ENCODE measurements at places on chromosomes 7 and 10.

DNA sequence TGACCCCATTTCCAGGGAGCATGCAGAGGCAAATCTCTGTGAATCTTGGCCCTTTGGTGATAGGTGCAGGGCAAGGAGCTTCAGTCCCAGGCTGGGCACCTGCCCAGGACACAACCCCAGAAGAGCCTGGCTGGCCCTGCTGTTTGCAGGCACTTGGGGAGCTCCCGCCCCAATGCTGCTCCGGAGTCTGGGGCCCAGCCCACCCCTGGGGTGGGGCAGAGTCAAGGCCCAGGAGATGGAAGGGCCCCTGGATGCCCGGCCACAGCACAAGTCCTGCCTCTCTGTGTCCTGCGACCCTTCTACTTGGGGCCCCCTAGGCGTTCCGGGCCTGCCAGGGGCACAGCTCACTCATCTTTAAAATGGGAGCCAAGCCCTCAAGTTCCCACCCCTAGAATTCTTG, 24.7 kb downstream of the PDGFA start:
- peaks cover 4% of the 10 kb centered on the region for H3K4me1 ChIP-seq
- H3K27ac ChIP-seq: no peak overlapping the region
- no peaks in the 10 kb centered on the region for H3K36me3 ChIP-seq
- DNase-seq: peak; percentile 24

DNA sequence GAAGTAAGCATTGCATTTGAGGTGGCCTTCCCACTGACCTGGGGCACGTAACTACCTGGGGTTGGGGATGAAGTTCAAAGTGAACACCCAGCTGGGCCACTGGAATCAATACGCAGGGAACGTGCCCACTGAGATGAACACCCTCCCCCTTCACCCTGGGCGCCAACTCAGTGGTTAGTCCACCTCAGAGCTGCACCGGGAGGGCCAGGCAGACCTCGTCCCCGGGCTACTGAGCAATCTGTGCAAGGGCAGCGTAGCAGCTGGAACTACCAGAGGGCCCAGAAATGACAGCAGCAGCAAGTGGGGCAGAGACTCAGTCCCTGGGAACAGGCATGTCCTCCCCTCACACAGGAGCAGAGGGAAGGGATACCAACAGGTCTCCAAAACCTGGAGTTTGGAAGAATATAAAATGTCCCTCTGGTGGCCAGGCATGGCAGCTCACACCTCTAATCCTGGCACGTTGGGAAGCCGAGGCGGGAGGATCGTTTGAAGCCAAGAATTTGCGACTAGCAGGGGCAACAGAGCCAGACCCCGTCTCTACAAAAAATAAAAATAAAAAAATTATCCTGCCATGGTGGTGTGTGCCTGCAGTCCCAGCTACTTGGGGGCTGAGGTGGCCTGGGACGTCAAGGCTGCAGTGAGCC, 143.9 kb downstream of the SH3PXD2A start:
- no peaks in the 10 kb centered on the region for H3K36me3 ChIP-seq
- H3K27me3 ChIP-seq: no peaks in the 10 kb centered on the region
- peaks cover 3% of the 10 kb centered on the region for H3K4me1 ChIP-seq
- H3K27ac ChIP-seq: no peak overlapping the region
- no peak for DNase-seq

- no peak overlapping the region for H3K27ac ChIP-seq
- DNase-seq: no peak
- no peaks in the 10 kb centered on the region for H3K4me1 ChIP-seq
- H3K27me3 ChIP-seq: peaks cover 7% of the 10 kb centered on the region
Measured at GRCh38 chr10:61319386-61320256, 133.6 kb downstream of the TMEM26 start.

GRCh38 chr7:68470836-68471435, 1127.3 kb upstream of the AUTS2 start:
- no peaks in the 10 kb centered on the region for H3K4me1 ChIP-seq
- no peak for DNase-seq
- no peak overlapping the region for H3K4me3 ChIP-seq
- no peaks in the 10 kb centered on the region for H3K27me3 ChIP-seq

GRCh38 chr10:44980309-44981171, 1.9 kb upstream of the DEPP1 start:
- H3K27me3 ChIP-seq: peaks cover 1% of the 10 kb centered on the region
- H3K4me3 ChIP-seq: no peak overlapping the region
- peaks cover 4% of the 10 kb centered on the region for H3K4me1 ChIP-seq

DNA sequence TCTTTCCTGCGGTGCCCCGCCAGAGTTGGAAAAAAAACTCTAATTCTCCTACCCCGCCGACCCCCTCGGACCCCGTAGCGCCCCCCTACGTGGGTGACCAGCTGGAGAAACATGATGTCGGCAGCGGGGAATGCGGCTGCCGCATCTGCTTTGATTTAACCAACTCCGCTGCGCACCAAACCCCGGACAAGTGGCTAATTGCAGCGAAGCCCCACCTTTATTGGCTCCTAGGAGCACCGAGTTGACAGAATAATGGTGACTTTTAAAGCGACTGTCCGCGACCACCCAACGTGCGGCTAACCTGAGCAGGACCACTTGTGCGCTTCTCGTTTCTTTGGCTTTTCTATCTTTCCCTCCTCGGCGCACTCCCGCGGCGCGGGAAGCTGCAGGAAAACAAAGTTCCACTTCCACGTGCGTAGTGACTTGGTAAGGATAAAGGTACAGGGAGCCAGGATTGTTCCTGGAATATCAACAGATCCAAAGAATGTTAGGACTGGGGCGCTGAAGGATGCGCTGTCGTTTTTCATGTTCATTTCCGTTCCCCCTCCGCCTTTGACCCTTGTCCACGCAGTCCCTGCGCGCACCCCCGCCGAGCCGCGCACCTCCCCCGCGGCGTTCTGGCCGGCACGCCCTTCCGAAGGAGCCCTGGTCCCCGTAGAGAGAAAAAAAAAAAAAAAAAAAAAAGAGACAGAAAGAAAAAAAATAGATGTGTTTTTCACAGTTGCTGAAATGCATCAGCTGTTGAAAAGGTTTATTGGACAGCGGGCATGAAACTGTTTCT, 1.4 kb downstream of the WNT16 start:
- H3K27me3 ChIP-seq: peaks cover 69% of the 10 kb centered on the region
- no peaks in the 10 kb centered on the region for H3K36me3 ChIP-seq
- H3K4me3 ChIP-seq: peak overlapping the region; percentile 61
- peaks cover 10% of the 10 kb centered on the region for H3K4me1 ChIP-seq
- DNase-seq: no peak

DNA sequence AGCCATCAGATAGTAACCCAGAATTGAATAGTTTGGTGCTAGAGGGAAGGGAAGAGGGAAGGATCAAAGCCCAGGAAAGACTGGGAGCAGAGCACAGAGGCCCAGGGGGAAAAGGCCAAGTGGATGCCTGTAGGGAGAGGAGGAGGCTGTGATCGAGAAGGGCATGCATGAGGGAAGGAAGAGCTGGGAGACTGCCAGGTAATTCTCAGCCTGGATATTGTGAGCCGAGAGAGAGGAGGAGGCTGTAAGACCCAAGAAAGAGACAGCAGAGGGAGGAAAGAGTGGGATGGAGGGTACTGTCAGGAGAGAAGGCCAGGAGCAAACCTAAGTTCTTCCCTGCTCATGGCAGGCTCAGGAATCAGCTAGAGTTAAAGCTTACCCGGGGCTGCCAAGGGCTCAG, 178.2 kb downstream of the CCDC3 start:
- no peaks in the 10 kb centered on the region for H3K27me3 ChIP-seq
- no peak overlapping the region for H3K27ac ChIP-seq
- H3K36me3 ChIP-seq: no peaks in the 10 kb centered on the region
- no peak for DNase-seq
- no peak overlapping the region for H3K4me3 ChIP-seq
- peaks cover 2% of the 10 kb centered on the region for H3K4me1 ChIP-seq

GRCh38 chr7:101973130-101973529, 155.7 kb downstream of the CUX1 start:
- H3K36me3 ChIP-seq: no peaks in the 10 kb centered on the region
- H3K4me3 ChIP-seq: no peak overlapping the region
- H3K27me3 ChIP-seq: no peaks in the 10 kb centered on the region

DNA sequence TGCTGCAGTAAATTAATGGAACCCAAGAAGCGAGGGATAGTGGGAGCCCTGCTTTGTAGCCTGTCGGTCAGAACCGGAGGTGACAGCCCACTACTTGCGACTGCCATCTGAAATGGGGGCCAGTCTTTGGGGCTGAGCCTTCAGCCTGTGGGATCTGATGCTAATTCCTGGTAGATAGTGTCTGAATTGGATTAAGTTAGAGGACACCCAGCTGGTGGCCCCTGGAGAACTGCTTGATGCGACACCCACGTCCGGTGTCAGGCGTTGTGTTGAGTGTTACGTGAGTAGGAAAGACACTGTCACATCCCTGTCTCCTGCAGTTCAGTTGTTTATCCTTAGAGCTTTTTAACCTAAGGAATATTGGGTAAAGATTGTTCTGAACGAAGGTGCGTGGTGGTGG, 5.0 kb downstream of the EIF3B start:
- DNase-seq: no peak
- peaks cover 27% of the 10 kb centered on the region for H3K36me3 ChIP-seq

DNA sequence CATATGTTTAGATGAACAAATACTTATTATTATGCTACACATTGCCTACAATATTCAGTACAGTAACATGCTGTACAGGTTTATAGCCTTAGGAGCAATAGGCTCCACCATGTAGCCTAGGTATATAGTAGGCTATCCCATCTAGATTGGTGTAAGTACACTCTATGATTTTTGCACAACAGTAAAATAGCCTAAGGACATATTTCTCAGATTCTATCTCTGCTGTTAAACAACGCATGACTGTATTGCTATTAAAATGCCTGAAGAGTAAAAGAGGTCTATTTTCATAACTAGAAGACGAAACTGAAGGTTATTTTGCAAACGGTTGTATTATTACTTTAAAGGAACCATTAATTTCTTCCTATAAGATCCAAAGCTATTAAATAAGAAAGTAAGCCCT, 88.3 kb downstream of the SEMA3A start:
- peaks cover 3% of the 10 kb centered on the region for H3K4me1 ChIP-seq
- peaks cover 4% of the 10 kb centered on the region for H3K36me3 ChIP-seq
- no peak for DNase-seq
- no peak overlapping the region for H3K4me3 ChIP-seq
- no peaks in the 10 kb centered on the region for H3K27me3 ChIP-seq
- no peak overlapping the region for H3K27ac ChIP-seq

All from activated naive CD8-positive, alpha-beta T cell treated with anti-CD3 and anti-CD28 coated beads, Interleukin-2, amount 10 ng/mL, durations not matched to agents 7 days and 5 days (primary cell).